ENCODE measurements at places on chromosomes 11 and 22.

- no peak for DNase-seq
Observed at GRCh38 chr11:95487391-95487790, 256.4 kb upstream of the SESN3 start.

DNA sequence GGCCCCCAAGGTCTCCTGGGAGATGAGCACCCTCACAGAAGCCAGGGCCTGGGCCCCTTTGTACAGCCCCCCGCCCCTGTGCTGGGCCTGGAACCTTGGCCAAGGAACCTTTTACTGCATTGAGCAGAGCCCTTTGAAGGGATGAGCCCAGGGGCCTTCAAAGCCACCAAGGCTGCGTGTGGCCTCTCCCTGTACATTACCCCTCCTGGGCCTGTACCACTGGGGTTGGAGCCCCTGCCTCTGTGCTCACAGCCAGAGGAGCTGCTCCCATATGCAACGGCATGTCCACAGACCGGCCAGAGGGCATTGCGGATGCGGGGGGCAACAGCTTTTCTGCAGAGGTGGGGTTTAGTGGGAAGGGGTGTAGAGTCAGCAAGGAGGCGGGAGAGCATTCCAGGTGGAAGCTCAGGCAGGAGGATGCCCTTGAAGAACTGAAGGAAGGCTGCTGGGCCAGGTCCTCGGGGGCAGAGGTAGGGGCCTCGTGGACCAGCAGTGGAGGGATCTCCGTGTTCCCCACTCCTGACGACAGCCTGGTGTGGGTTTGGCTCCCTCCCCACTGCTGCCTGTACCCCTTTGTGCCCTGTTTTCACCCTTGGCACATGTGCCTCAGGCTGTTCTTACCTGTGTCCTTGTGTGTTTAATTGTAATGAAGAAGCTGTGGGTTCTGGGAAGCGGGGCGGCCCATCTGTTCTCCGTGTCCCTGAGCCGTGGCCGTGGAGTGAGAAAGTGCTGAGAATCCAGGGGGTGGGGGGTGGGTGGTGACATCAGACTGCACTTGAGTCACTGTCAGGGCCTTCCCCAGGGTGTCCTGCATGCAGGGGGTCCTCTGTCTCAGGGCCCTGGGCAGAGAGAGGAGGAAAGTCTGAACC lies 46.9 kb downstream of the ARHGAP8 start:
- DNase-seq: no peak

DNA sequence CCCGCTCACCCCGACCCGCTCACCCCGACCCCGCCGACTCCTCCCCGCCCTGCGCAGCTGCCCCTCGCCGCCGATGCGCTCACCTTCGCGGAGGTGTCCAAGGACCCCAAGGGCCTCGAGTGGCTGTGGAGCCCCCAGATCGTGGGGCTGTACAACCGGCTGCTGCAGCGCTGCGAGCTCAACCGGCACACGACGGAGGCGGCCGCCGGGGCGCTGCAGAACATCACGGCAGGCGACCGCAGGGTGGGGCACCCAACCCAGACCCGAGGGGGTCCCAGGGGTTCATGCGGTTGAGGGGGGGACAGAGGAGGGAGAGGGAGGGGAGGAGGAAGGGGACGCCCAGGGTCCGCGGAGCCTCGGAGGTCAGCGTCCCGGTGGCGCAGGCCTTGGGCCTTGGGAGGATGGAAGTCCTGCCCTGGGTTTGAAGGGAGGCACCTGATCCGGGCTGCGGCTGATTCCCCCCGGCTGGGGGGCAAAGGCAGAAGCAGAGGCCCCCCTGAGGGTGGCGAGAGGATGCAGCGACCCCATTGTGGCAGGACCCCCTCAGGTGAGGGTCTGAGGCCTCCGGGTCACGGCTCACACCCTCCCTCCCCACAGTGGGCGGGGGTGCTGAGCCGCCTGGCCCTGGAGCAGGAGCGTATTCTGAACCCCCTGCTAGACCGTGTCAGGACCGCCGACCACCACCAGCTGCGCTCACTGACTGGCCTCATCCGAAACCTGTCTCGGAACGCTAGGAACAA lies 9.2 kb downstream of the PKP3 start:
- no peak for DNase-seq

GRCh38 chr22:29150701-29151100 lies 55.0 kb upstream of the EMID1 start:
- DNase-seq: no peak

DNA sequence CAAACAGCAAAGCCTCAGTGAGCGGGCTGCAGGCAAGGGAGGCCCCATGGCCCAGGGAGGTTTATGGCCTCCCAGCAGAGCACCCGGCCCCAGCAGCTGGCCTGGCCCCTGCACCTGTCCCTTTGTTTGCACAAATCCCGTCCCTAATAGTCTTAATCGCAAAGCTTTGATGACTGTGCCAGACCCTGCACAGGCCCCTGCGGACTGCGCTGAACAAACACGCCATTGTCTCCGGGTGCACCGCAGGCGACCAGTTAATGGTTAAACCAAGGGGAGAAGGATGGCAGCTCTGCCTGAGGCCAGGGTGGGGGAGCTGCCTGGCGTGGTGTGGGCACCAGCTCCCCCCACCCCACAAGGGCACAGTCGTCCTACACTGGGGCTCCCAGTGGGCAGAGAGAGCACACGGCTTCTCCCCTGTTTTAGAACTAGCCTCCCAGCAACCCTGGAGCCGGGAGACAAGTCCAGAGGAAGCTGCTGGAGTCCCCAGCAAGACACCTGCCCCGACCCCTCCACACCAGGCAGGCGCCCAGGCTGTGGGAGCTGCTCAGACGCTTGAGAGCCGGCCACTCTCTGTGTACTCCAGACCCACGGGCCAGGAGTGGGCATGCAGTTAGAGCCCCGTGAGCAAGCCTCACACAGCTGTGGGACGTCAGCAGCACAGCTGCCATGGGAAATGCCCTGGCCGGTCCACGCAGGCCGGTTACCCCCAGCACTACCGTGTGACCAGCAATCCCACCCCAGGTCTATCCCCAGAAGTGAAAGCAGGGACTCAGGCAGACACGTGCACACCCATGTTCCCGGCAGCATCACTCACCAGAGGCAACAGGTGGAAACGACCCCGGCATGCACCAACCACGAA lies 39.7 kb upstream of the TH start:
- no peak for DNase-seq

DNA sequence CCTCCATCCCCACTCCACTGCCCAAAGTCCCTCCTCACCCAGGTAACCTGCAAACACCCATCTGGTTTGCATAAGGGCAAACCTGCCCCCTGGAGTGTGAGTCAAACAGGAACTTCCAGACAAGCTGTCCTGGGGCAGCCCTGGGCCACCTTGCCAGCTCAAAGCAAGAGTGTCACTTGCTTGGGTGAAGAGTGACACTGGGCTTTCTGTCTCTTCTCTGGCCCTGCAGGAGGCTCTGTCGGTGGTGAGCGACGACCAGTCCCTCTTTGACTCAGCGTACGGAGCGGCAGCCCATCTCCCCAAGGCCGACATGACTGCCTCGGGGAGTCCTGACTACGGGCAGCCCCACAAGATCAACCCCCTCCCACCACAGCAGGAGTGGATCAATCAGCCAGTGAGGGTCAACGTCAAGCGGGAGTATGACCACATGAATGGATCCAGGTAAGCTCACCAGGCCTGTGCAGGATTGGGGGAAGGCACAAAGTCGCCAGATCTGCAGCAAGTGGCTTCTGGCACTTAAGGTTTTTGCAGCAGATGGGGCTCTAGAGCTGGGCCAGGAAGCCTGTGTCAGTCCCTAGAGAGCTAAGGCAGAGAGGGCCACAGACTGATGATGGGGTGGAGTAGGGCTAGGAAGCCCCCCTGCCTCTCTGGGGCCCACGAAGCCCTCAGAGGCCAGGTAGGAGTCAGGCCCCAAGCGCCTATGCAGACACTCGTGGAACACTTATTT lies 64.2 kb downstream of the FLI1 start:
- DNase-seq: no peak

DNA sequence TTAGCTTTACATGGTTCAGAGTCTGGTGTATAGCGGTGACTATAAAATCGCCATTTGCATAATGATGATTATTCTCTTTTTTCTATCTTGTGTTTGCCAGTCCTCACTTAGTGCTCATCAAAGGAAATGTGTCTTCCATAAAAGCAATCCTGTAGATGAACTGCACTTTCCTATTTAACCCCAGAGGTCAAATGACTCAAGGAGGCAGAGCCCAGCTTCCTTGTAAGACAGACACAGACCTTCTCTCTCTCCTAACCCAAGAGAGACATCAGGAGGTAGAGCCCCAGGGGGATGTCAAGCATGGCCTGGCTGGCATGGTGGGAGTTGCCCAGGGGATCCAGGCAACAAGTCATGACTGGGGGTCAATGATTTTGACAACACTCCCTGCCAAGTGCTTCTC lies 46.9 kb upstream of the CRTAM start:
- DNase-seq: no peak

GRCh38 chr11:34493926-34494595 lies 19.5 kb downstream of the ELF5 start:
- DNase-seq: no peak

GRCh38 chr22:49936018-49936972 lies 17.9 kb downstream of the CRELD2 start:
- DNase-seq: peak; percentile 89

DNA sequence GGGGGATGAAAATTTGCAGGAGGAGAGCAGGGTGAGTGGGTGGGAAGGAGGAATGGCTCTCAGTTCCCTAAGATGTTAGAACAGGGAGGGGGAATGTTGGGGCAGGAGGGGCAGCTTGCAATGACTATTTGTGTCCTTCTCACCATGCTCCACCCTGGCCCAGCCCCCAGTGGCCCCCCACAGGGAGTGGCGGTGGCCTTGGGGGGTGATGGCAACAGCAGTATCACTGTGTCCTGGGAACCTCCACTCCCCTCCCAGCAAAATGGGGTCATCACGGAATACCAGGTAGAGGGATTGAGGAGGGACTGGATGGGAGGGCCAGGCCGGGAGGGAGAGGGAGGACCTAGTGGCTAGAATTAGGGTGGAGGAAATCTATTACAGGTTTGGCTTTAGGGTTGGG lies 10.2 kb downstream of the ROBO3 start:
- no peak for DNase-seq

DNA sequence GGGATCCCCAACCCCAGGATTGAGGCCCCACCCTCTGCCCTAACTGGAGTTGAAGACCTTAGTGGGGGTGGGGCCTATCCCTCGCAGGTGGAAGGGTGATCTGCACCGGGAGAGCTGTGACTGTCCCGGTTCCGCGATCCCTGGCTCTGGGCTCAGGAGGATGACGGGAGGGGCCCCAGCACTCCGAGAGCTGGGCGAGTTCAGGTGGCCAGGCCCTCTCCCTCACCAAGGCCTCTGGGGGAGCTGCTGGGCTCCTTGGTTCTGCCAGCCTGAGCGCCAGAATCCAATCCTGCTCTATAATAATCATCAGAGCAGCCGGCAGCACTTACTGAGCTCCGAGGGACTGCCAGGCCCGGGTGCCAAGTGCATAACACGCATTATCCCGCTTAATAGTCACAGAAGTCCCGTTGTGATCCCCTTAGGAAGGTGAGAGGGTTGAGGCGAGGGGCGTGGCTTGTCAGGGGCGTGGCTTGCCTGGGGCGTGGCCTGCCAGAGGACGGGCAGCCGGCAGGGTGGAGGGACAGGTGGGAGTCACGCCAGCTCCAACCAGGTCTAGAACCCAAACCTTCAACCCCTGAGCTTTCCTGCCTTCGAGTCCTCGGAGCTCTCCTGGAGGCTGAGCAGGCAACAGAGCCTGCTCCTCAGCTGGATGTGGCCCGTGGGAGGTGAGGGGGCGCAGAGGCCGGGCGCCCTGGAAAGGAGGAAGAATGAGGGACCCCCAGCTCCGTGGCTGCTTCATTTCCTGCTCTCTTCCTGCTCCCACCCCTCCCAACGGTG lies 7.3 kb upstream of the SYT7 start:
- DNase-seq: peak; percentile 35

DNA sequence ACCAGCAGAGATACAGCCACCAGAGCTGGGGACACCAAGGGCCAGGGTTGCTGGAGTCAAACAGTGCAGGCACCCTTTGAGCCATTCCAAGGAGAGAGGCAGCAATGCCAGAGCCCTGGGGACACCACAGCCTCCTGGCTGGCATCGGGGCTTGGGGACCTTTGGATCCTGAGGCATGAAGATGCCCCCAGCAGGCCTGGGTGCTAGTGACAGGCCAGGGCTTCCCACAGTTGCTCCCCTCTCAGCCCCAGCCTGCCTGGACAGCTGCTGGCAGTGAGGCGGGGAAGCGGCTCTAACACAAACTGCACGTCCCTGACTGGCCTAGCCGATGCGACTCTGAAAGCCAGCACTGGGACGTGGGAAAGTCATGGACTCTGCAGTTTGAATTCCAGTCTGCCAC lies 2.7 kb downstream of the CD5 start:
- no peak for DNase-seq

DNA sequence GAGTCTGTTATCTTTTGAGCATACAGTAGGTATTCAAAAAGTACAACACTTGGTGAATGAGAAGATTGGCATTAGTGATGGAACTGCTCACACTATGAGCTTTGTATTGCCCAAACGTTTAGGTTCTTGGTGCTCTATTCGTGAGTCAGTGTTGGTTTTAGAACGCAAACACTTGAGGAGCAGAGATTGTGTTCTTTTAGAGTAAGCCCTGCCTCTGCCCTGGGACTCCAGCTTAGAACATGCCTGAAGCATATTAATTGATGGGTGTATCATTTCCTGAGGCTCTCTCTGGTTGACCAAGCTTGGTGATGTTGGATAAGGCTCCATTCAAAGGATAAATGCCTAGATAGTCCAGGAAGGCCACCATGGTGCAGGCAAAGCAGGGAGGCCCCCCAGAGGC lies 10.9 kb downstream of the MTNR1B start:
- DNase-seq: no peak

GRCh38 chr11:47062736-47063135 lies 113.9 kb downstream of the ARFGAP2 start:
- no peak for DNase-seq

- DNase-seq: no peak
Observed at GRCh38 chr11:32187111-32187510, 96.2 kb downstream of the RCN1 start.

DNA sequence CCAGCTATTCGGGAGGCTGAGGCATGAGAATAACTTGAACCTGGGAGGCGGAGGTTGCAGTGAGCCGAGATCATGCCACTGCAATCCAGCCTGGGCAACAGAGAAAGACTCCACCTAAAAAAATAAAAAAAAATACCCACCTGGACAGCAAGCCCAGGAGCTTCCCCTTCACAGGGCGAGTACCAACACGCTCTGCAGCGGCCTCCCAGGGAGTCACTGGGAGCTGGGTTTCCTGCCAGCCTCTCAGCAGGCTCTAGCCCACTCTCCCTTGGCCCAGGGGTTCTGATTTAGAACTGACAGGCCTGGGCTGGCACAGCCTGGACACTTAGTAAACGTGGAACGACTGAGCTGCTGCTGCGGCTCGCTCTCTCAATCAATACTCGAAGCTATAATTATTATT lies 2.0 kb upstream of the CABP7 start:
- DNase-seq: no peak

- DNase-seq: no peak
Observed at GRCh38 chr22:50548921-50549790, 3.5 kb downstream of the KLHDC7B start.

- no peak for DNase-seq
Observed at GRCh38 chr22:40002935-40003715, 8.4 kb downstream of the FAM83F start.

- DNase-seq: no peak
Observed at GRCh38 chr11:112440518-112440917, 179.9 kb upstream of the PLET1 start.

GRCh38 chr11:95585069-95585751 lies 204.4 kb downstream of the FAM76B start:
- no peak for DNase-seq
